ENCODE measurements at places on chromosomes 1 and 21.

GRCh38 chr1:107912656-107913055 lies 52.3 kb downstream of the VAV3 start:
- DNase-seq, result no peak

DNA sequence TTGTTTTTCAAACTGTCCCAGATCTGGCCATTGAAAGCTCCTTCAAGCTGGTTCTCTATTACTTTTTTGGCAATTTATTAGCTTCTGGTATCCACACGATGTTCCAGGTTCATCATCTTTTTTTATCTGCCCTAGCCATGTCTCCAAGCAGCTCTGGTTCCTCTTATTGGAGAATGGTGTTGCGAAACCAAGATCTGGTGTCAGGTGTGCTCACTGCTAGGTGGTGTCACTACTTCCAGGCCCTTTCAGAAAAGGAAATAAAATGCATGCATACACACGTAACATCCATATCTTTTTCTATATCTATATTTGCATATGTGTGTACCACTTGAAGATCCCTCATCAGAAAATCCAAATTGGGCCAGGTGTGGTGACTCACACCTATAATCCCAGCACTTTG lies 53.3 kb downstream of the GATAD2B start:
- no peak for DNase-seq

DNA sequence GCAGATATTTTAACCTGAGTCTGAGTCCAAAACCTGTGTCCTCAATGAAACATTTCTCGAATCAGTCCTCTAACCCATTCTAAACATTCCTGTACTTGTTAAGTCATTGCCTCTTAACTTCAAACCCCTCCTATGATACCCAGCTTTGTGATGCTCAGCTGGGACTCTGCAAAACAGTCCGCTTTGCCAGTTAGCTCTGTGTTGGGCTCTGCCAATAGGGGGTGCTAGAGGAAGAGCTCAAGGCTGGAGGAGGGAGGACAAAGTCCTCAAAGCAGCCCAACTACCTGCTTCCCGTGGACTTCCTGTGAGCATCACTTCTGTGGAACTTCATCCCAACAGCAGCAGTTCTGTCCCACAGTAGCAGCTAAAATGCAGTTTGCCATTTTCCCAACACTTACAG lies 38.1 kb upstream of the SYT14 start:
- DNase-seq, result no peak

DNA sequence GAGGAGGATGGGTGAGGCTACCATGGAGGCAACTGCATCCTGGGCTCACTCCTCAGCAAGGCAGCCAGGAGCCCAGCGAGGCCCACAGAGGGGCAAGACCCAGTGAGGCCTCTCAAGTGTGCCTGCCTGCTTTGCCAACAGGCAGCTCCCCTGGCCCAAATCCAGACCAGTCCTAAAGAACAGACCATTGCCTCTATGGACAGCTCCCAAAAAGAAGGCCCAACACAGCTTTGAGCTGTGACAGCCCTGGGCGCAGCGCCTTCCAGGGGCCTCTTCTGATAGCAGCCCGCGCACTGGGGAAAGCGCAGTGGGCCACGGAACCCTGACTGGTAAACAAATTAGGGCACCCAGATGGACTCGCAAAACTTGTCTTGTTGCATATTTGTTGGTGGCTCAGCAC lies 25.5 kb downstream of the C1orf198 start:
- DNase-seq, result no peak

DNA sequence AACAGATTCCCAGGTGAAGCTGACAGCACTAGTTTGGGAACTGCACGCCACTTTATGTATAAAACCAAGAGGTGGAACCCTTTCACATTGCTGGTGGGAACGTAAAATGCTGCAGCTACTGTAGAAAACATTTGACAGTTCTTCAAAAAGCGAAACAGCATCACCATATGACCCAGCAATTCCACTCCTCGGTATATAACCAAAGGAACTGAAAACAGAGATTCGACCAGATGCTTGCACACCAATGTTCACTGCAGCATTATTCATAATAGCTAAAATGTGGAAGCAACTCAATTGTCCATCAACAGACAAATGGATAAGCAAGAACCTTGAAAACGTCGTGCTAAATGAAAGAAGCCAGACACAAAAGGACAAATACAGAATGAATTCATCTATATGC lies 17.5 kb downstream of the RSPH1 start:
- no peak for DNase-seq

GRCh38 chr1:161226320-161226711 lies 456 bp downstream of the TOMM40L start:
- DNase-seq, result no peak

GRCh38 chr1:32309960-32310359 lies 18.1 kb downstream of the HDAC1 start:
- no peak for DNase-seq

GRCh38 chr1:180269645-180270529 lies 39.8 kb downstream of the LHX4 start:
- DNase-seq, result no peak

DNA sequence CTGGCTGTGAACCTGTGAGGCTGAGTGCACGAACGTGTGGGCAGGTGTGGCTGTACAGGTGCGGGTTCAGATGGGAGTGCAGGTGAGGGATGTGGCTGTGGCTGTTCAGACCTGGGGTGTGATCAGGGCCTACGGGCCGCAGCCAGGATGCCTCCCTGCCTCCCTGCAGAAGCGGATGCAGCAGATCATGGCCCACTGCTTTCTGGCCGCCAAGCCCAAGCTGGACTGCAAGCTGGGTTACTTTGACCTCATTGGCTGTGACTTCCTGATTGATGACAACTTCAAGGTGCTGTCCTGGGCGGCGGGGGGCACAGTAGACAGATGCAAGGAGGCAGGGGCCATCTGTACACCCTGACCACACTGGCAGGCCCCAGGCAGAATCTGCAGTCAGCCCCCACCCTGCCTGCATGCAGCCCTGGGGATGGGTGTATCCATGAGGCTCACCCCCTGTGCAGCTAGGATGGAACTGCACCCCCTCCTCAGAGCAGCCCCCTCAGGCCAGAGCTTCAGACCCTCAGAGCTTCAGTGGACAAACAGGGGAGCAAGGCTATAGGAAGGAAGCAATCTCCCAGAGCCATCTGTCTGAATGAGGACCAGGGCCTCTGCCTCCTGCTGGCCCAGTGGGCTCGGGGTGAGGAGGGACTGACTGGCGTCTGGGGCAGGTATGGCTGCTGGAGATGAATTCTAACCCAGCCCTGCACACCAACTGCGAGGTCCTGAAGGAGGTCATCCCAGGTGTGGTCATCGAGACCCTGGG lies 9.8 kb downstream of the TNFRSF18 start:
- DNase-seq, result no peak

DNA sequence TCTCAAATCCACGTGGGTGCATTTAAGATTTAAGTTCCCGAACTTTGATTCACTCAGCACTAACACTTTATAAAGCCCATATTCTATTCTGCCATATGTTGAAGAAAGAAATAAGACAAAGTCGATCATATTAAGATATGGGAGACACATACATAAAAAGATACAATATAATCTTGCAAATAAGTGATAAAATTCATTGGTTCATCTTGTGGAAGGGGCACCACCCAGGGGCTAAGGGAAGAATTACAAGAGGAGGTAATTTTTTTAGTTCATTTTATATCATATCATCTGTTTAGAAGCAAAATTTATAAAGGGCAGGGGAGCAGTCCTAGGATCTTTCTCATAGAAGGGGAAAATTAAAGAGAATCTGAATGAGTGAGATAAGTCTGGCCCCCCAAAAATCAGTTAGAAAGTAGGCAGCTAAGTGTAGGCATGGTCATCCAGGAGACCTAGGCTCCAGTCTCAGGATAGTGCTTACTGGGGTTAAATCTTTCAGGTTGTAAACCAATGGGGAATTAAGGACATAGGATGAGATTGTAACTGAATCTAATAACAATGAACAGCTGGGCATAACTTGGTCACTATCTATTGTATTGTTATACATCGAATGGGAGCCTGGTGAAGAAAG lies 124.2 kb upstream of the L1TD1 start:
- no peak for DNase-seq
